ENCODE measurements at places on chromosomes 5 and 9.

GRCh38 chr5:617896-618295 lies 5.8 kb downstream of the CEP72 start:
- DNase-seq = no peak
- peaks cover 4% of the 10 kb centered on the region for H3K36me3 ChIP-seq
- no peak overlapping the region for H3K4me3 ChIP-seq
- no peaks in the 10 kb centered on the region for H3K27me3 ChIP-seq

GRCh38 chr5:34522599-34523386 lies 133.3 kb upstream of the RAI14 start:
- no peak overlapping the region for H3K4me3 ChIP-seq
- H3K4me1 ChIP-seq = peaks cover 24% of the 10 kb centered on the region

DNA sequence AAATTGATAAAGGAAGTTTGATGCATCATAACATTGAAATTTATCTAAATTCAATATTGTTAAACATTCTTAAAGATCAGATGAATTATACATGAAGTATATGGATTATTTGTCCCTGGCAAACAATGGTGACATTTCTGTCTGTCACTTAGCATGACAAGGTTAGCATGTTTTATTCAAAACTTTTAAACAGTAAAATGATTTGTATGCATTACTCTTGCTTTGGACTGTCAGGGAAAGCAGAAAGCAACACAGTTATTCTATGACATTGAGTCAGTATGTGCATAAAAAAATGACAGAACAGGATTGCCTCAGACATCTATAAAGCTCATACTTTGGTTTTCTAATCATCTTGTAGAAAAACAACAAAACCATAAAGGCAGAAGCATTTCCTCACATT lies 193.7 kb downstream of the IZUMO3 start:
- no peak overlapping the region for H3K27ac ChIP-seq
- H3K4me3 ChIP-seq = no peak overlapping the region
- no peaks in the 10 kb centered on the region for H3K4me1 ChIP-seq
- H3K36me3 ChIP-seq = no peaks in the 10 kb centered on the region
- H3K27me3 ChIP-seq = no peaks in the 10 kb centered on the region

DNA sequence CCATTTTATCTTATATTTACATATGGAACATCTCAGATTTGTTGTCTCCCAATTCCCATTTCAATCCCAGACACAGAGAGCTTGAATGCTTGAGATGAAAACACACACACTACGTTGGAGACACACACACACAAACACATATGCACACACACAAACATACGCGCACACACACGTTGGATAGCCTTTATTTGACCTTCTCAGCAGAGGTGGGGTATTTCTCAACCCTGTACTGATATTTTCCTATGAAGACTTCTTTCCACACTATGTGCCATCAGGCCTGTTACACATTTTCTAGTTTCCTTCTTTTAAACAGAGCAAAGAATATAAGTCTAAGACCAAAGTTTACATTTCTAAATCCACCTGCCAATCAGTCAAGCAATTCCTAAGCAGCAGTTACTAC lies 291.0 kb downstream of the TAF11L14 start:
- no peak for DNase-seq
- no peak overlapping the region for H3K27ac ChIP-seq
- H3K27me3 ChIP-seq = no peaks in the 10 kb centered on the region
- no peaks in the 10 kb centered on the region for H3K4me1 ChIP-seq

- no peak overlapping the region for H3K27ac ChIP-seq
- H3K27me3 ChIP-seq = no peaks in the 10 kb centered on the region
- H3K4me3 ChIP-seq = no peak overlapping the region
- H3K36me3 ChIP-seq = peaks cover 56% of the 10 kb centered on the region
- no peak for DNase-seq
These were observed 27.3 kb downstream of the ETF1 start for GRCh38 chr5:138515556-138516245.

GRCh38 chr9:109455861-109456260 lies 42.2 kb downstream of the PTPN3 start:
- H3K4me3 ChIP-seq = no peak overlapping the region
- H3K27ac ChIP-seq = no peak overlapping the region
- DNase-seq = no peak
- no peaks in the 10 kb centered on the region for H3K27me3 ChIP-seq
- no peaks in the 10 kb centered on the region for H3K4me1 ChIP-seq

DNA sequence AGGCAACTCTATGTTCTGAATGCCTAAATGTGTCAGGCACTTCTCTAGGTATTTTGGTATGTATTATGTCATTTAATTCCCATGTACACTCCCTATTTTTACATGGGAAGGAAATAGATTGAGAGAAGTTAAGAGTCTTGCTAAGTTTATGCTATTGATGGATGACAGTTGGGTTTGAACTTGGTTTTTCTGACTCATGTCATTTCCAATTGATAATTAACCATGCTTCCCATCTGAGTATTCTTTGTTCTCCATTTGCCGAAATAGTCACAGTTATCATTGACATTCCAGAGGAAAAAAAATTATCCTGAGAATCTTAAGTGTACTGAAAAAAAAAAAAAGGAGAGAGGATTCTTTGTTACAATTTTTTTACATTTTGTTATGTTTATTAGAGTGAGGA lies 23.1 kb upstream of the DMRTA1 start:
- H3K4me1 ChIP-seq = no peaks in the 10 kb centered on the region
- H3K4me3 ChIP-seq = no peak overlapping the region
- H3K36me3 ChIP-seq = no peaks in the 10 kb centered on the region
- no peaks in the 10 kb centered on the region for H3K27me3 ChIP-seq
- DNase-seq = no peak

DNA sequence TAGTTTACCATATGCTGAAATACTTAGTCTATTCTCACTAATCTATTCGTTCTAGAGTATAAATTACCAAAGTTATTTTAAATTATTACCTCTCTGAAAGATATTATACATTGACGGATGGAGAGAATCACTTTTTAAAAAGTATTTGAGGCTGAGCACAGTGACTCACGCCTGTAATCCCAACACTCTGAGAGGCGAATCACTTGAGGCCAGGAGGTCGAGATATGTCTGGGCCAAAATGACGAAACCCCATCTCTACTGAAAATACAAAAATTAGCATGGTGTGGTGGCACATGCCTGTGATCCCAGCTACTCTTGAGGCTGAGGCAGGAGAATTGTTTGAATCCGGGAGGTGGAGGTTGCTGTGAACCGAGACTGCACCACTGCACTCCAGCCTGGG lies 64.0 kb upstream of the SPATA31C2 start:
- no peak overlapping the region for H3K27ac ChIP-seq
- H3K36me3 ChIP-seq = no peaks in the 10 kb centered on the region
- no peak overlapping the region for H3K4me3 ChIP-seq
- H3K27me3 ChIP-seq = no peaks in the 10 kb centered on the region
- DNase-seq = no peak

- H3K36me3 ChIP-seq = no peaks in the 10 kb centered on the region
- H3K4me3 ChIP-seq = no peak overlapping the region
- H3K27ac ChIP-seq = peak overlapping the region; percentile 22
- H3K27me3 ChIP-seq = no peaks in the 10 kb centered on the region
- peak; percentile 47 for DNase-seq
- H3K4me1 ChIP-seq = peaks cover 18% of the 10 kb centered on the region
These were observed 228.6 kb downstream of the NR3C1 start for GRCh38 chr5:143174714-143175398.

- no peak overlapping the region for H3K4me3 ChIP-seq
- H3K27me3 ChIP-seq = no peaks in the 10 kb centered on the region
- no peaks in the 10 kb centered on the region for H3K4me1 ChIP-seq
- H3K36me3 ChIP-seq = no peaks in the 10 kb centered on the region
- no peak overlapping the region for H3K27ac ChIP-seq
These were observed 612.0 kb upstream of the CLINT1 start for GRCh38 chr5:158470764-158471534.
